ENCODE measurements at places on chromosomes 3 and 15.

DNA sequence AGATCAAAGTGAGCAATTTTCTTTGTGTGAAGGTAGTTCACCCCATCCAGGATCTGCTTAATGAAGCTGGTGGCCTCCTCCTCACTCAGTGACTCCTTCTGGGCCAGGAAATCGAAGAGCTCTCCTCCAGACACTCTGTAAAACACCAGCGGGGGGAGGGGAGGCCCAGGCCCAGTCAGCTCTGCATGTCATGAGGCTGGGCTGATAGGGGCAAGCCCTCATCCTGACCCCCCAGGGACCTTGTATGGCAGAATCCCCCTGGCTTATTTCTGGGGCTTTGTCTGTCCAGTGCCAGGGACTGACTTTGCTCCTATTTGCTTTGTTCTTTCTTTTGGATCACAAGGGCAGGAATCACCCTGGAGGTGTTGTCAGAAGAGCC, 74.9 kb downstream of the DAPK2 start:
- DNase-seq = no peak

DNA sequence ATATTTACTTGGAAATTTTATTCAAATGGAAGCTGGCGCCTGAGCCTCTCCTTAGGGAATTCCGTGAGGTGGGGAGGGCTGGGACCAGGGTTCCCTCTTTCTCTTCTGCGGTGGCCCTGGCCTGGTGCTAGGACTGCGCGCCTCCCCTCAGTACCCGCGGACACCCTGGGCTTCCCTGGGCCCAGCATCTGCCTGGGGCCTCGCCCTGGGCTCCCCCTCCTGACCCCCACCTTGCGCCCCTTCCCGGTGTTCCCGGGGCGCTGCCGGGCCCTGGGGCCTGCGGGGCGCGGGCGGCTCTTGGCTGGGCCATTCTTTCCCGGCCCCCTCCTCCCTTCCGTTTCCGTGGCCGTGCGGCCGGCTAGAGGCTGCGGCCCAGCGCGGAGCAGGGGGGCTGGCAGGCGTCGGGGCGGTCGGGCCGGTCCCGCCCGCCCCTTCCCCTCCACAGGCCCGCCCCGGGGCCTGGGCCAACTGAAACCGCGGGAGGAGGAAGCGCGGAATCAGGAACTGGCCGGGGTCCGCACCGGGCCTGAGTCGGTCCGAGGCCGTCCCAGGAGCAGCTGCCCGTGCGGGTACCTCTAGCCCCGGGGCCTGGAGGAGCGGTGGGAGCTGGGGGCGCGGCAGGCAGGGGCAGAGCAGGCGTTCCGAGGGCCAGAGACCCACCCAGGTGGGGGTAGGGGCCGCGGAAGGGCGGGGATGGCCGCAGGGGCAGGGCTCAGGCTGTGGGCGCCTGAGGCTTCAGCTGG, at the start of gene FES:
Gene FES (plus strand): TSS at position 529 of the 743 bp plus-strand sequence. CDS start 542 bp downstream, outside the sequence.
- DNase-seq = no peak

- no peak for DNase-seq
These were observed 56.5 kb downstream of the OTOL1 start for GRCh38 chr3:161552984-161553560.

- DNase-seq = no peak
These were observed 30.1 kb upstream of the CFAP20DC start for GRCh38 chr3:59079962-59080361.

- no peak for DNase-seq
These were observed 9.3 kb downstream of the PARL start for GRCh38 chr3:183875411-183875810.

GRCh38 chr3:46974421-46975171, 1.9 kb downstream of the CCDC12 start:
- DNase-seq = no peak

DNA sequence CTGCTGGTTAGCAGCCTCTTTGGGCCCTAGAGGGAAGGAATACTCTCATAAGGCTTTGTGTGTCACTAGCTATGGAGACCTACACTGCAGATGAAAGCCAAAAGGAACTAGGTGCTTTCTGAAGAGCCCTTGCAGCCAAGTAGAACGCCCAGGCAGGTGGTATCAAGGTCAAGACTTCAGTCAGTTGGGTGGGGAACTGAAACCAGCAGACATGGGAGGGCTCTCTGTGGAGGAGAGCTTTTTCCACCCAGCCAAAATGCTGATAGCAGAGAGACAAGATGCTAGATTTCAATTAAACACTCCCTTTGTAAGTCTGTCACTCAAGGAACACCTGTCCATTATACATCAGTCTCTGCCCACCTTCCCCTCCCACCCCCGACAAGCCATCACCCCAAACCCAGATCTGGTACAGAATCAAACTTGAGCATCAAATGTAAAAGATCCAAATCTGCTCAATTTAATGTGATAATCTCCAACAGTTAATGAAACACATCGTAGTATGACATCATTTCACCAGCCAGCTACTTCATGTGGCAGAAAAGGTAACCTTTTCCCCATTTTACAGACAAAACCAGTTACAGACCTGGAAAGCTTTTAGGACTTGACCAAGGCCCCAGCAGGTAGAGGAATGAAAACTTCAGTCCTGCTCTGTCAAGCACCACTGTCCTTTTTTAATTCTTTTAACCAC, 14.6 kb downstream of the MRPS25 start:
- no peak for DNase-seq

DNA sequence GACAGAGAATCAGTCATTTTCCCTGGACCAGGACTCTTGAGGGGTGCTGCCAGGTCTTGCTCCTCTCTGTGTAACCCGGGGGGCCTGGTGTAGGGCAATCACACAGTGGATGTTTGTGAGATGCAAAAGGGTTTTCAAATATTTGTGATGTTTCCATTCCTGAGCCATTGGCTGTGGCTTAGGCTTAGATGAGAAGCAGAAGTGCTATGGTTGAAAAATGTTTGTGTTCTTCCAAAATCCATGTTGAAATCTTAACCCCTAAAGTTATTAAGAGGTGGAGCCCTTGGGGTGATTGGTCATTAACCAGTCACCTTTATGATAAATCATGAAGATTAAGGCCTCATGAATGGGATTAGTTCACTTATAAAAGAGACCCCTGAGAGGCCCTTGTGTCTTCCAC, 36.5 kb downstream of the CORO2B start:
- DNase-seq = no peak

DNA sequence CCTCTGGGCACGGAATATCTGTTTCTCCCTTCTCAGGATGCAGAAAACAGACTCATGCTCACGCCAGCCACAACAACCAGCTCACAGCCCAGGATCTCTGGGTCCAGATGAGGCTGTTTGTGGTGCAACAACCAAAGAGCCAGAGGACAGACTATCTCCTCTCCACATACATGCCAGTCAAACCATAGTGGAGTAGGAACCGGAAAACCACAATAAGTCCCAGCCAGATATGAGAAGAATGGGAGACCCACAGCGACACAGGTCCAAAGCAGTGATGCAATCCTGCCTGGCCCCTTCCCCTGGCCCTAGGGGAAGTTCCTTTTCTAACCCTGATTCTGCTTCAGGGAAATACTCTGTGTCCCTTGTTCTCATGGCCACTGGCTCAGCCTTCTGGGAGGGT, 27.6 kb downstream of the MEX3B start:
- no peak for DNase-seq

DNA sequence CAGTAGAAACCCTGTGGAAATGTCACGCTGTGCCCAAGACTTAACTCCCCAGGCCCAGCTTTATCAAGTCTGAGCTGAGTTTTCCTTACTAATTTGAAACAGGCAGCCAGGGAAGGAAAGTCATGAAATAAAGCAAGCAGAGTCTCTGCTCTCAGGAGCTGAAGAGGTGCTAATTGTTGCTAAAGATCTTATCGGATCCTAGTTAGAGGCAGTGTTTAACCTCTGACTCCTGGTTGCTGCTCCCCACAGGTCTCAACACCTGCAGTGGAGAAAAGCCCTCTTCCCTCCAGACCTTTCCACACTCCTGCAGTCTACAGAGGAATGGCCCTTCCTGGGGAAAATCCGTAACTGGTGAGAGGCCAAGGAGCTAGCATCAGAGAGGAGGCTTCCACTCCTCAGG, 628.2 kb downstream of the NTRK3 start:
- DNase-seq = no peak

- DNase-seq = no peak
These were observed 95.2 kb upstream of the CTNNB1 start for GRCh38 chr3:41104147-41104546.

GRCh38 chr3:77420336-77420735, 380.4 kb downstream of the ROBO2 start:
- DNase-seq = no peak

GRCh38 chr3:134650431-134651346, at the start of gene KY:
Gene KY, minus strand, starts transcription at chr3:134651022. Its CDS starts 62 bp downstream, at chr3:134650960.
- no peak for DNase-seq

DNA sequence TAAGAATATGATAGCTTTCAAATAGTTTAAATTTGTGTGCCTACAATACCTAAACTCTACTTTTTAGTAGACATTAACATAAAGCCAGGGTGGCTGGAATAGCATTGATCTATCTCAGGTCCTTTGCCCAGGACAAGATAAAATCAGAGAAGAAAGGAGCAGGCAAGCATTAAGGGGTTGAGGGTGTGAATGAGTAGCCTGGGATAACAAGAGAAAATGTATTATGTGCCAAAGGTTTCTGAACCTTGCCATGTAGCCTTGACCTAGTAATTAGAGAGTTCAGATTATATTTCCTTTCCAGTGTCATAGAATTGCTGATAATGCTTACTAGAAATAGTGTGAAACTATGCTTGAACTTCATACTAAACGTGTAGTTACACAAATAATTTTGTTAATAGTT, 22.9 kb downstream of the ATP11B start:
- DNase-seq = no peak

DNA sequence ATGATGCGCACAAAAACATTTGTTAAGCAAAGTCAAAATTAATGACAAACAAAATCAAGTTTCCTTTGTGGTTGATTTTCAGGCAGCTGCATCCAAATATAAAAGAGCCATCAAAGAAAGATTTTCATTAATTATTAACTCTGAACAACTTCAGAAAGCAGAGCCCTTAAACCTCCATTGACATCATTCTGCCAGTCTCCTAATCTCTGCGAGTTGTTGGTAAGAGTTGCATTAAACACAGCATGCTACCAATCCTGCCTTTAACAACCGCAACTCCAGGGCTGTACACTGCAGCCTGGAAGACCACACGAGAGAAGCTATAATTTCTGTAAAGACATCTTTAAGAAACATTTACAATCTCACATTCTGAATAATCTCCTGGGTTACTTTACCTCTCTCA, 204.6 kb downstream of the NR2F2 start:
- DNase-seq = no peak

DNA sequence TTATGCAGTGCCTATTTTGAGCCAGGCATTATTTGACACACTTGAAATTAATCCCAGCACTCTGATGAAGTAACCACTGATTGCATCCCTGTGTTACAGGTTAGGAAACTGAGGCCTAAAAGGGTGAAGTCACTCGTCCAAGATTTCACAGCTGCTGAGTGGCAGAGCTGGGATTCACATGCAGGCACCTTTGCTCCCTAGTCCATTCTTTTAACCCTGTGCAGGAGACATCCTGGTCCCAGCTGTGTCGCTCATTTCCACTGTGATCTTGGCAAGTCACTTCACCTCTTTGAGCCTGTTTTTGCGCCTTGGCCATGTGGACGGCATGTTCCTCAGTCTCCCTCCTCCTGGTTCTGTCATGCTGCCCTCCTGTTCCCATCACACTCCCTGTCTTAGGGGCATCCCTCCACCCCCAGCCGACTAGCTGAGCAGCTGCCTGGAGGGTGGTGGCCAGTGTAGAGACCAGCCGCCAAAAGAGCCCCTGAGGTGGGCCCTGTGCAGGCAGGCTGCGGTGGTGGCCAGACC, 70.6 kb downstream of the SMAD6 start:
- DNase-seq = no peak

GRCh38 chr3:179967622-179968021, 69.1 kb downstream of the PEX5L start:
- DNase-seq = no peak

DNA sequence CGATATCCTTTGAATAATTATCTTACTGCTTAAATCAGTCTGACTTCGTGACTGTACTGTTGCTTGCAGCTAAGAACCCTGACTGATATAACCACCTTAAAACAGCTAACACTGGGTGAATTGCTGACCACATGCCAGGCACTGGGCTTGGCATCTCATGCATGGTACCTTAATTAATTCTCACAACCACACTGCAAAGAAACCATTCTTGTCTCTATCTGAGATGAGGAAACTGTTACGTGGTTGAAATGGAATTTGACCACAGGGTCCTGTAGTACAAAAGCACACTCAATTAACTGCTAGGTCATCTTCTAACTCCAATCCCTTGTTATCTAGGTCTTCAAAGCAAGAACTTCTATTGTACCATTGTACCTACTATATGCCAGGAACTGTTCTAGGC, 92.7 kb upstream of the PRICKLE2 start:
- no peak for DNase-seq

- no peak for DNase-seq
These were observed 42.1 kb downstream of the VGLL4 start for GRCh38 chr3:11601446-11602238.

- DNase-seq = no peak
These were observed 464.3 kb upstream of the WNT5A start for GRCh38 chr3:55951388-55951787.
